ENCODE measurements at places on chromosomes 2 and 18.

DNA sequence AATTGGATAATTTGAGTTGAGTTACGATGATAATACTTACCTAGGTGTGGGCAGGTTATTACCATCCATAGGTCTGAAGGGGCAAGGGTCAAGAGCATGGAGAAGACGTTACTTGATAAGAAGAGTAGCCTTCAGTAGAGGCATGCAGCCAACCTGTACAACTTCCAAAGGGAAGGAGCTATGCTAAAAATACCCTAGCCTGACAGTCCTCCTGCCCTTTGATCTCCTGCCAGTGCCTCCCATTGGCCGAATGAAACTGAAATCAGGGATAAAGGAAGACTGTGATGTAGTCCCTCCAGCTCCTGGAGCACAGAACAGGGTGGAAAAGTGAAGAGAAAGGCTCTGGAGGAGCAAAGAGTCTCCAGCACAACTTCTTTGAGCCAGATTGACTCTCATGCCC lies 487.4 kb downstream of the ADCYAP1 start:
- DNase-seq = no peak

GRCh38 chr2:141878016-141878415 lies 252.8 kb downstream of the LRP1B start:
- no peak for DNase-seq

- no peak for DNase-seq
These were observed 4.1 kb upstream of the ZNF397 start for GRCh38 chr18:35236571-35237363.

- no peak for DNase-seq
These were observed 5.2 kb upstream of the EN1 start for GRCh38 chr2:118852605-118853128.

DNA sequence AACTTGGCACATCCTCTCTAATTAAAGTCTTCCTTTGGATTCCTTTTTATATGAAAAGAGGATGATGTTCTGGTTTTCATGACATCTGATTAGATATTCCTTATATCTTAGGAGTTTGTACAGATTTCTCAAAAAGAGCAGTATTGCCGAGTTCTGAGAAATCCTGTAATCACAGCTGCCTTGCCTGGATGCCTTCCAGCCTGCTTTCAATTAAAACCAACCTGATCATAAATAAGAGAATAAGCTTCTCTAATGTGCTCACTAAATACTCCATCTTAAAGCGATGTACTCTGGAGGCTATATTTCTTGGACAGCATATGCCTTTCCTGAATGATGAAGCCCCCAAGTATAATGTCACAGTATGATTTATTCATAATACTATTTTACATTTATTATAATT lies 1203.8 kb upstream of the PIK3C3 start:
- DNase-seq = no peak

DNA sequence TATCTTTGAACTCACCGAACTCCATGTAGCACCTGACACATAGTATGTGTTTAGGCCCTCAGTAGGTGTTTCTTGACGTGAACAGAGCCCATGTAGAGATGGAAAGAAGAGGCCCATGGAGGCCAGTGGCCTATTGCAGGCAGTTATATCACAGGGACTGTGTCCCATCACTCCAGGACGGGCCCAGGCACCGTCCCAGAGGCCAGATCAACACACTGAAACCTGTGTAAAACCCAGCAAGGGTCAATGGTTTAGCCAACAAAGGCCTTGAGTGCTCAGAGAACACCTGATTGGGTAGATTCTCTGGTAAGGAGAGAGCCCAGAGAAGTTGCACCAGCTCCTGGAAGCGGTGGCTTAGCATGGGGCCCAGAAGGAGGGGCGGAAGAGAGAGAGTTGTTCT lies 82.8 kb downstream of the INHBB start:
- no peak for DNase-seq

DNA sequence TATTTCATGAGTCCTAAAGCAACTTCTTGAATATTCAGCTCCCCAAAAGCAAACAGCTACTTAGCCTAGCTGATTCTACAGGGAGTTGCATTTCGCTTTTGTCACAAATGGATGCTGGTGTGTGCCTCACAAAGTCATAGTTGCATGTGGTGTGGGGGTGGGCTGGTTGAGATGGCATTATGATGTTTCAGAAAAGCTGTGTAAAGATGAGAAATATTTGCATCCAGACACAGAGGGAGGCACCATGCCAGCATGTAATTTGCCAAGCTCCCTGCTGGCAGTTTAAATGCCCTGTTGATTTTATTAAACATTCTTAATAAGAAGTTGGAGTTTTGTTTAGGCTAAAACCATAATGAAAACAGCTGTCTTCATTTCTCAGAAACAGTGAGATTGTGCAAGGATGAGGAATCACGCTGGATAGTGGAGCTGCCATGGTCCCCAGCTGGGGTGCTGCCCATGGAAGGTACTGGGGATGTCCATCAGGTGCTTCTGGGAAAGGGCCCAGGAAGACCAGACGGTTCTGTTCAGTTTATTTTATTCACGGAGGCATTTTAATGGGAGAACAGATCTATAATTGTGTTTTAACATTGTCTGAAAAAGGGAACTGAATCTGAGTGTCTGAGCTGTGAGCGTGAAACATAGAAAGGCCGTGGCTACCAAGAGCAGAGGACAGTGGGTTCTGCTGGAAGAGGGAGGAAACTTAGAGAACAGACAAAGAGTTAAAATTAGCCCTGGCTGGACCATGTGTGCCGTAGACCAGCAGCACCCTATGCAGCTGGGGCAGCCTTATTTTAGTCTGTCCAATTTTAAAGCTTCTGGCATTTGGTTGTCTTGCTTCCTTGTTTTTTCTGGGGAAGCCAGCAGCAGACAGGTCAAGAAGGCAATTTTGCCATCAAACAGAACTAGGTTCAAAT lies 177.1 kb downstream of the FAM210A start:
- no peak for DNase-seq

DNA sequence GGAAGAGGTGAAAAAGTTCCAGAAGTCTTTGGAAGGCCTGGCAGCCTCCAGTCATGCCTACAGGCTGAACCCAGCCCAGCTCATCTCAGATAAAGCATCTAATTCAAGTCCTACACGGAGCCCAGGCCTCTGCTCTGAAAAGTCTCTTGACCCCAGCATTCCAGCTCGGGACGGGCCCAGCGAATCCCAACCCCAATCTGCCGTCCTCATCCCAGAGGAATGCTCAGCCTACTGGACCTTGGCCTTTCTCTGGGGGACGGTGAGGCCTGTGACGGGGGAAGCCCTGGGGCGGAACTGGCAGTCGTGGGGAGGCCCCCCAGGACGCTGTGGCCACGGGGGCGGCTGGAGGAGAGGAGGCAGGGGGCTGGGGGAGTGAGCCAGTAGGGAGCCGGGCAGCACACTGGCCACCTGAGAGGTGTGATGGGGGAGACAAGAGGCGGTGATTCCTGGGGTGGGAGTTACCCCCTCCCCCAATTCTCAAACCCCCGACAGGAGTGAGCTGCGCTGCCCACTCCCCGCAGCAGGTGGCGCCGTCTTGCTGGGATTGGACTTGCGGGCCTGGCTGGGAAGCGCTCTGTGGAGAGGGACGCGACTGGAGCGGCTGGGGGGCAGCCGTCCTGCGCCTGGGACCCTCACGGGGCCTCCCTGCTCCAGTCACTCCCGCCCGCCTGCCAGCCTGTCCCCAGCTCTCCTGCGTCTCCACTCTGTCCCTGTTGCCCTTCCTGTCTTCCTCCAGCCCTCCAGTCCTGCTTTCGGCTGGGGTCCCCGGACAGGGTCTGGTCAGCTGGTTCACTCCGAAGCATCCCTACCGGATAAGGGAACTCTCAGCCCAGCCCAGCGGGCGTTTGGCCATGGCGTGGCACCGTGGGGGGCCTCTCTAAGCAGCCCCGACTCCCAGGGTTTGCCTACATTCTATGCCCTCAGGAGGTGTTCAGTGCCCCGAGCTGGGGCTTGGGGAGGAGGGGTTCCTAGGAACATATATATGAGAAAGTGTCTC lies 182.6 kb upstream of the HAAO start:
- DNase-seq = no peak

- no peak for DNase-seq
These were observed 111.5 kb downstream of the MGAT5 start for GRCh38 chr2:134365356-134365755.

DNA sequence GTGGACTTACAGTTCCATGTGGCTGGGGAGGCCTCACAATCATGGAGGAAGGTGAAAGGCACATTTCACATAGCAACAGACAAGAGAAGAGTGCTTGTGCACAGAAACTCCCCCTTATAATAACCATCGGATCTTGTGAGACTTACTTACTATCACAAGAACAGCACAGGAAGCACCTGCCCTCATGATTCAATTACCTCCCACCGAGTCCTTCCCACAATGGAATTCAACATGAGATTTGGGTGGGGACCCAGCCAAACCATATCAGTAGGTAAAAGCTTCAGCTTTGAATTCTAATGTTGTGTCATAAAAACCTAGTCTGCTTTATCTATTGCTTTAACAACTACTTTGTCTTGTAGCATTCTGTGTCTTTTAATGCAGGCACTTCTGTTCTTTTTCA lies 140.4 kb upstream of the PIK3C3 start:
- DNase-seq = no peak

DNA sequence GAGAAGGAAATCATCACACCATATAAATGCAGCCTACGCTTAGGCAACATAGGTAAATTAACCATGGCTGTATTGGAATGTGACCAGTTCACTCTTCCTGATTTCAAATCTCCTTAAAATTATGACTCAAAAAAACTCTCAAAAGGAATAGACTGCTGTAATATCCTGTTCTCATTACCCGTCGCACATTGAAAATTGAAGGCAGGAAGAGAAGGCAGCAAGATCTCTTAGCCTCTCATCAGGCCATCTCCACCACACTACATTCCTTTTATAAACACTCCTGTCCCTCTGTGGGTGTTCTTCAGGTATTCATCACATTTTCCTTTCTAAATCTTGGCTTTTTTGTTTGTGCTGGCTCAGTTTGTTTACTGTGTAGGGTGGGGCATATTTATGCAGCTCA lies 83.2 kb downstream of the PPP1R1C start:
- DNase-seq = no peak

DNA sequence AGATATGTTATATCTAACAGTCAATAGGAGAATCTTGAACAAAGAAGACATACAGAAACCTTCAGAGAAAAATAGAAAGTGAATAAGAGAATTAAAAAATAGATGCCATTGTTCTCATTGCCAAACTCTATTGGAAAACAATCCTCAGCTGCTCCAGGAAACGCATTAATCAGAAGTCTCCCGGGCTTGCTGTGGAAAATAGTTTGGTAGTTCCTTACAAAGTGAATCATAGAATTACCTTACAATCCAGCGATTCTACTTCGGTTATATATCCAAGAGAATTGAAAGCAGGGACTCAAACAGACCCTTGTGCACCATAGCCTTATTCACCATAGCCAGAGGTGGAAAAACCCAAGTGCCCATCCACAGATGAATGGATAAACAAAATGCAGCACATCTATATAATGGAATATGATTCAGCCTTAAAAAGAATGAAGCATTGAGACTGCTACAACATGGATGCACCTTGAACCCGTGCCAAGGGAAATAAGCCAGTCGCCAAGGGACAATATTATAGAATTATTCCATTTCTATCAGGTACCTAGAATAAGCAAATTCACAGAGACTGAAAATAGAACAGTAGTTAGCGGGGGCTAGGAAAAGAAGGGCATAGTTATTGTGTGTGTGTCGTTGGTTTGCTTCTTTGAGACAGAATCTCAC lies 21.9 kb upstream of the CHRNA1 start:
- DNase-seq = no peak

GRCh38 chr2:241612156-241613016 lies 24.6 kb downstream of the THAP4 start:
- DNase-seq = no peak

DNA sequence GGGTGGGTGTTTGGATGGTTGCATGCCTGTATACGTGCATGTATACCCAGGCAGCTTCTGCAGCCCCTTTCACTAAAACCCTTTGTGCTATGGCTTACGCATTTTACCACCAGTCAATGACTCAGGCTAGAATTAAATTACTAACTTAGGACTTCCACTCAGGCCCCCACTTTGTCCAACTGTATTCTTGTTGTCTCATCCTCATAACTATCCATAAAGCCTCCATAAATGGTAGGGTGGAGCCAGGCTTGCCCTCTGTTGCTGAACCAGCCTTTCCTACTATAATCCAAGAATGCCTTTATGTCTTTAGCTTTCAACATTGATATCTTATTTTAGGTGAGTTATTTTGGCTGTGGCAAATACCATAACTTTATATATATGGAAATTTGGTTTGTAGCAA lies 119.9 kb downstream of the MYO1B start:
- DNase-seq = no peak

GRCh38 chr2:67755156-67755882 lies 307.5 kb downstream of the C1D start:
- no peak for DNase-seq

- no peak for DNase-seq
These were observed 734.4 kb downstream of the CBLN2 start for GRCh38 chr18:71809711-71810110.

- no peak for DNase-seq
These were observed 109.8 kb downstream of the ADCYAP1 start for GRCh38 chr18:1014509-1014908.

Data from BJ (cell line).